ENCODE measurements at places on chromosomes 6 and 20. TPM values are rescaled to one million over a fixed set of nuclear protein-coding genes. Genes with fewer than 3 reads are reported as not detected.

The ZNF391 gene
- total RNA-seq, result 0.38 TPM

The TCF21 gene
- total RNA-seq, result not detected

The HLA-DQA1 gene
- not detected for total RNA-seq

The COL19A1 gene
- under 0.01 TPM for total RNA-seq

The NNAT gene
- total RNA-seq, result 0.13 TPM
